ENCODE measurements at places on chromosomes 7 and 10.

DNA sequence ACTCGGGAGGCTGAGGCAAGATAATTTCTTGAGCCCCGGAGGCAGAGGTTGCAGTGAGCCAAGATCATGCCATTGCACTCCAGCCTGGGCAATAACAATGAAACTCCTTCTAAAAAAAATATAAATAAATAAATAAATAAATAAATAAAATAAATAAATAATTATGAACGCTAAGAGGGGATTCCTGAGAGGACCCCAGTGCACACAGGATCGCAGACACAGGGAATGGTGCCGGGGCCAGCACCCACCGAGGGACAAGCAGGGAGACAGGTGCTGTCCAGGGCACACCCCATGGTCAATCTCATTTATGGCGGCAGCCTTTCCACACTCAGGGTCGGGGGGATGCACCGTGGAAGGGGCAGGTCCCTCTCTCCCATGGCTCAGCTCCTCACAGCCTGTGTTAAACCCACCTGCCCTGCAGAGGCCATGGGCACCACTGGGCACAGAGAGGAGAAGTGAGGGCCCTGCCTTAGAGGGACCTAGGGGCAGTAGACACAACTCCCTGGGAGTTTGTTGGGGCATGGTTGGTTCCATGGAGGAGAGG, 2.2 kb upstream of the RAMP3 start:
- no peak for DNase-seq

GRCh38 chr10:13400196-13400965, 52.3 kb upstream of the SEPHS1 start:
- no peak for DNase-seq

DNA sequence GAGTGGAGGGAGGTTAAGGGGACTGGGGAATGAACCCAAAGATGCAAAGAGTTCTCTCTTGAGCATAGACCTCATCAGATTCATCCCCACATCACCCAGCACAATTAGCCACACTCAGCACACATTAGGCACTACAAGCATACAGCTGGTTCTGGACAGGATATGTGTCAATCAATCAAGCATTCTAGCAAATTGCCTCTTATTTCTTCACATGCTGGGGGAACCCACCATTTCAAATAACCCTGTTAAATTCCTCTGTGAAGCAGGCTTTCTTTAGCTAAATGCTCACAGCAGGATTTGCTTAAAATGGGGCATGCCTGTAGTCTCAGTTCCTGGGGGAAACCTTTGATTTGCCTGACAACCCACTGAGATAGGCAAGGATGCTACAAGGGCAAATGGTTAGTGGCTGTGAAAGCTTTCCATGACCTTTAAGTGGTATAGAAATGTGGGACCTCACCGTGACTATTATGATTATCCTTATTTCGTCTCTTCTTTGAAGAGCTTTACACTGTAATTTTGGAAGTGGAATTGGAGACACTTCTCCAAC, 193.4 kb upstream of the ZMIZ1 start:
- no peak for DNase-seq

GRCh38 chr7:152423991-152424347, 11.8 kb downstream of the KMT2C start:
- DNase-seq: no peak

- DNase-seq: no peak
Measured at GRCh38 chr10:93406364-93407145, 75.6 kb downstream of the MYOF start.

DNA sequence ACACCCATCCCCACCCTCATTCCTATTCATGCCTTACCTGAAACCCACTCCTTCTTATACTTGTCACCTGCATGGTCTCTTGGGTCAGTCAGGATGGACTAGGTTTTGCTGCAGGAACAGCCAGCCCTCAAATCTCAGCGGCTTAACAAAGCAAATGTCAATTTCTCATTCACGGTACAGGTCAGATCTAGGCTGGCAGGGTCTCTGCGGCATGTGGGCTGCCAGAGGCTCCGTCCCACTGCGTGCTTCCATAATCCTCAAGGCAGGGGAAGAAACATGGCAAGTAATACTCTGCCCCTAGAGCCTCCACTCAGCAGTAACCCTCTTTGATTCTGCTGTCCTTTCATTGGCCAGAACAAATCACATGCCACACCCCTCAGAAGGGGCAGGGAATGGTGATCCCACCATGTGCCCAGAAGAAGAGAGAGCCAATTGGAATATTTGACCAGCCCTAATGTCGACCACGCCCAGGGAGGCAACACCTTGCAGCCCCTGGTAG, 114.9 kb upstream of the ZMIZ1 start:
- DNase-seq: no peak

- DNase-seq: no peak
Measured at GRCh38 chr10:133528296-133528844, 1.2 kb downstream of the CYP2E1 start.

- no peak for DNase-seq
Measured at GRCh38 chr10:74977913-74978847, 133.3 kb upstream of the SAMD8 start.

- no peak for DNase-seq
Measured at GRCh38 chr7:74579800-74580685, 77.5 kb upstream of the GTF2I start.

- DNase-seq: no peak
Measured at GRCh38 chr7:126398851-126399529, 853.8 kb downstream of the GRM8 start.

DNA sequence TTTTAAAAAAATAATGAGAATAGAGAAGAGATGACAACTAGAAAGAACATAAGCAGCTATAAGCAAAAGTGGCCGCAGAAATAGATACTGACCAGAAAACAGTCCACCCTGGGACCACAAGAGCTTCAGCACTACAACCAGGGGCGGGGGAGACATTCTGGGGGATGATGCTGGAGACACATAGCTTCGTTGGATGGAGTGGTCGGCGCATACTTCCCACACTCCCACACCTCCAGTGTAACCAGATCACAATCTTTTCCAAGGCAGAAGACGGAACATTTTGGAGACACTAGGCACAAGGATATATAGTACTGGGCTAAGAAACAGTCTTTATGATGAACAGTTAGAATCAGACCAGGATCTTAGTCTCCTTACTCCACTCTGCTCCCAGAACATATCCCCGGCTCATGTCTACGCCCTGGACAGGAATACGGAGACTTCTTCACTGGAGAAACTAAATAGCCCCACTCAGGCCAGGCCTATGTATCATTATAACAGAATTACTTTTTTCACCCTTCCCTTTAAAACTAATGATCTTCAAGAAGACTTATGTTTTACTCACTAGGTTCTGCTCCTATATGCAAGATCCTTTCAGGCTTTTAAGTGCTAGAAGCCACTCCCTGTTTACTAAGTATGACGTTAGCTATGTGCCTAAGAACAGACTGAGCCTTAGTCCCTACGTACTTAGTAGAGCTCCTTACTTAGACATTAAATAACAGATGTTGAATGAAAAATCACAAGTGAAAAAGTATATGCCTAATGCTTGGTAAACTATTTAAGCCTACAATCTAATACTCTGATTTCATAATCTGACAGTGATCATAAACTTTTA, 169.6 kb downstream of the SRPK2 start:
- no peak for DNase-seq

- DNase-seq: no peak
Measured at GRCh38 chr7:38453168-38453567, 178.0 kb downstream of the AMPH start.

- DNase-seq: no peak
Measured at GRCh38 chr10:107545717-107546116, 381.2 kb upstream of the SORCS1 start.

- DNase-seq: no peak
Measured at GRCh38 chr7:79520543-79520942, 67.1 kb upstream of the MAGI2 start.

DNA sequence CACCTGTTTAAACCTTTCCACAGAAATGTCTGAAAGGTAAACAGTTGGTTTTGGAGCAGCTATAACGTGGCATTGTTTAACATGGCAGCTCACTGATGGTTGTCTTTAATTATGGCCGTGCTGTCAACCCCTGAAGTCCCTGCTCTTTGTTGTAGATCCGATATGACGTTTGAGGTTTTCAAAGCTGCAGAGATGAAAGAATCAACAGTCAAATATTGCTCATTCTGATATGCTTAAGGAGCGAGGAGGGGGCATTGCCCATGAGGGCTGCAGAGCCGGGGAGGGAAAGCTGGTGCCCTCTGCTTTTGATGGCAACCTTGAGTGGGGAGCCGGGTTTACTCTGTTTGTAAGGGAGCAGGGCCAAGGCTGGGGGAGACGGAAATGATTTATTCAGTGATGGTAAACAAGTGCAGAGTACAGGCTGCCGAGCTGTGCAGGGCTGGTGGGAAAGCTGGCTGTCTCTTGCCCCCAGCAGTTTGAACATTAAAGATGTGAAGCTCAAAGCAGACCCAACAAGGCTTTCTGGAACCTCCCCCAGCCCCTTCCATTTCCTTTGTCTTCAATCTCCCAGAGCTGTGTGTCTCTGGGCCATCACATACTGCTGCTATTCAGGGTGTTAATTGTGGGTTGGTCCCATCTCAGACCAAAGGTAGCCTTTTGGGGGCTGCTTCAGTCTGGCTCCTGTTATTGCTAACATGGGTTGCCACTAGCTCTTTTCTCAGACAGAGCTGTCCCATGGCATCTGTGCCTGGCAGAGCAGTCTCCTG, 345.5 kb downstream of the LRMDA start:
- no peak for DNase-seq

DNA sequence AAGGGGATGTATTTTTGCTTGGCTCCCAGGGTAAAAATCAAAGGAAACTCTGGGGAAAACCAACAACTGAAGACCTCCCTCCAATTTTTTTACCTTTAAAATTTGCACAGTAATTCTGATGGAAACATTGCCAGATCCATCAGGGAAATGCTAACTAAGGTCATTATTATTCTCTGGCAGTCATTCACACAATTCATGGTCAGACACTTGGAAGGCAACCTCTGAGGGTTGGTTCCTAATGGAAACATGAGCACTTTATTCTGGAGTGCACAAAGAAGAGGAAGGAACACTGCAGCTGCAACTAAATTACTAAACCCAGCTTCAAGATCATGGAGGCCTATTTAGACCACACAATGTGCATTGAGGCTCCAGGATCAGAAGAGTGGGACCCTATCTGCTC, 34.2 kb downstream of the SRI start:
- DNase-seq: no peak

GRCh38 chr7:29956487-29956836, 33.1 kb downstream of the SCRN1 start:
- no peak for DNase-seq

DNA sequence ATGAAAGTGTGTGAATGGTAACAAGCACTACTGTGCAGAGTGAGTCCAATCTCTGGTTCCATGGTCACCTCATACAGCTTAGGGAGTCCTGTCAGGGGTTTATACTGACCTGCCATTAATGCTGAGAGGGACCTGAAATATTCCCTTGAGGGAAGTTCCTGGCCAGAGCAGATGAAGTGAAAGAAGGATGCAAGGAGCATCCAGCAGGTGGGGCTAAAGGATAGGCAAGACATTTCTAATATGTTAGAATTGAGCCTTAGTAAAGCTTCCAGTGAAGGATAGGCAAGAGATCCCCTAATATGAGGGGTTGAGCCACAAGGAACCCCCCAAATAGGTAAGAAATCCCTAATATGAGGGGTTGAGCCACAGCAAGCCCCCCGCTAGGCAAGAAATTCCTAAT, 25.5 kb upstream of the FAM221A start:
- no peak for DNase-seq

DNA sequence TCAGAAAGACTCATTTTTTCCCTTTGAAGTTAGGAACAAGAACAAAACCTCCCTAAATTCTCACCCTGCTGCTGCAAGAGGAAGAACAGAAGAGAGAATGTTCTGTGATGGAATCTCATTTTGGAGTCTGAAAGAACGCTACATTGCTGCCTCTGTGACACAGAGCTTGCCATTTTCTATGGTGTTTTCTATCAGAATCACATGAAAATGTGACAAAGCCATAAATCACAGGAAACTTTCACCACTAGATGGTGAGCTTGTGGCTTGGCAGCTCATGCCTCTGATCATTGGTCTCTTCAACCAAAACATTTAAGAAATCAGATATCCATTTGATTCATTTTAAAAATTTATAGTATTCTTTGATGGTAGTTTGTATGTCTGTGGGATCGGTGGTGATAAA, 82.9 kb downstream of the CADPS2 start:
- peak; percentile 12 for DNase-seq

DNA sequence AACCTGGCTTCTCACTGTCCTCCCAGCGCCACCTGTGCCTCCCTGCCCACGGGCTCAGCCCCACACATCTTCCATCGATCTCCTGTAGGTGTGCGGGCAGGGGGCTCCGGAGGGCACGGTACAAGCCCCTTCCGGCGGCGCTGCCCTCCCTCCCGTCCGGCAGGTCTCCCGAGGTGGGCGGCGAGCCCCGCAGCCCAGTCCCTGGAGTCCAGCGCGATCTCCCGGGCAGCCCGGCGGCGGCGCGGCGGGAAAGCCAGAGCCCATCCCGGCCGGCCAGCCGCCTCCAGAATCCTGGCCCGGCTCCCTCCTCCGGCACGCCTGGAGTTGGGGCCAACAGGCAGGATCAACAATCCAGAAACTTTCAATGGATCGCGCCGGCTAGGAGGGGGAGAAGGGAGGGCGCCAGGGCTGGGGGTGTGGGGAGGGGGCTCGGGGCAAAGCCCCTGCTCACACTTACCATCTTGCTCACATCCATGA, 100.1 kb downstream of the HIP1 start:
- peak; percentile 55 for DNase-seq

DNA sequence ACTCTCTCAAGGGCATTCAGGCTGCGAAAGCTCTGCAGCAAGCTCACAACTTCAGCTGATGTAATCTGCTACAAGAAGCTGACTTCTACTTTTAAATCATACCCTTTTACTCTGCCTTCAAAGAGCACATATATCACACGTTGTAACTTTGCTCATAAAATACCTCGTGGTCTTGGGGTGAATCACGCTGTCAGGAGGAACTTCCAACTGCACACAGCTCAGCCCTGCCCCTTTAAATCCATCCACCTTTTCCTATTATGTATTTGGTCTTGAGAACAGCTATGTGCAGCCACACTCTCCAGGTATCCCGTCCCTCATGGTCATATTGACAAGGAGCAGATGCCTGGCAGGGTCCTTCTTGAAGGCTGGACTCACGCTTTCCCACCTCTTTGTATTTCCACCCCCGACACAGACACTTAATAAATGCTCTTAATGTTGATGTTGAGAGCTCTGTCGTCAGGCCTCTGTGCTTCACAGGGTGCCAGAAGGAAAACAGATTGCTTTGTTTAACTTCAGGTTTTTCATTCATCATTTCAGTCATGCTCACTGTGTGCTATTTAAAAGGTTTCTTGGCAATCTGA, 47.6 kb downstream of the ICA1 start:
- DNase-seq: no peak

DNA sequence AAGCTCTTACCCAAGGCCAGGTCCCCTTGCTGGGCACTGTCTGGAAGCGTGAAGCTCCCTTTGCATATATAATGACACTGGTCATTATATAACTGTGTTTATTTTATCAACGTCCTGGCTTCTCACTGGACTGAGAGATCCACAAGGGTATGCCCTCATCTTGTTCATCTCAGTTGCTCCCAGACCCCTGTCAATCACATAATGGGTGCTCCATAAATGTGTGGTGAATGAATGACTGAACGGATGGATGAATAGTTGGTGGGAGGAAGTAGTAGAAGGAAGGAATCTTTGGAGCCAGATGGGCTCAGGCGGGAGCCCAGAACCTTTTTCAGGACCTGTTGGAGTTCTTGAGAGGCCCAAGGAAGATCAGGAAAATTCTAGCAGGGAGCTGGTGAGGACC, 7.7 kb upstream of the SFRP5 start:
- DNase-seq: no peak

Measured in SJSA1 (cell line).